Stimulated activated CD8-positive, alpha-beta memory T cell treated with anti-CD3 and anti-CD28 coated beads, Interleukin-4, amount 100 ng/mL, for 1 hour (primary cell): ENCODE measurements at places on chromosomes 7 and 10.

DNA sequence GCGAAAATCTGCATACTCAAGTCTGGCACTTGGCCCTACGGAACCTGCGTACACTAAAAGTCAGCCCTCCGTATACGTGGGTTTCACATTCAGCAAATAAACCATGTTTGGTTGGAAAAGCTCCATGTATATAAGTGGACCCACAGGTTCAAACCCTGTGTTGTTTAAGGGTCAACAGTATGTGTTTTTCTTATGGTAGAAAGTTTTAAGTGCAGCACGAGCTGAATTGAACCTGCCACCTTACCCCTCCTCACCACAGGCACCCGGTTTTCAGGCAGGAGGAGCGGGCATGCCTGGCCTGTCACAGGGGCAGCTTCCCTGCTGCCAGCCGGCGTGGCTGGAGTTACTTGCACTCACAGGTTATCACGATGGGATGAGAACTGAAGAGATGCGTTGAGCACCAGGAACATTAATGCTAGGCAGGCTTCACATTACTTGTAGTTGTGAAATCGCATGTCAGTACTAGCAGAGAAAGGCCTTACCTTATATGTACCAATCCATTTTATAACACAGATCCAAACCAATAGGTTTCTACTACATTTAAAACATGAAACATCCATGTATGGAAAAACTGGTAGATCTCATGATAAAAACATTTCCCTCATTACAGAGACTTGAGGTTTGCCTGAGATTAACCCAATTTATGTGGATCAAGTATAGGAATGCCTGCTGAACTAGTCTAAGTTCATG is 12.9 kb downstream of the INSIG1 start:
- no peak for DNase-seq

- DNase-seq, result no peak
Observed at GRCh38 chr7:109901926-109902325, 1189.0 kb upstream of the LRRN3 start.

DNA sequence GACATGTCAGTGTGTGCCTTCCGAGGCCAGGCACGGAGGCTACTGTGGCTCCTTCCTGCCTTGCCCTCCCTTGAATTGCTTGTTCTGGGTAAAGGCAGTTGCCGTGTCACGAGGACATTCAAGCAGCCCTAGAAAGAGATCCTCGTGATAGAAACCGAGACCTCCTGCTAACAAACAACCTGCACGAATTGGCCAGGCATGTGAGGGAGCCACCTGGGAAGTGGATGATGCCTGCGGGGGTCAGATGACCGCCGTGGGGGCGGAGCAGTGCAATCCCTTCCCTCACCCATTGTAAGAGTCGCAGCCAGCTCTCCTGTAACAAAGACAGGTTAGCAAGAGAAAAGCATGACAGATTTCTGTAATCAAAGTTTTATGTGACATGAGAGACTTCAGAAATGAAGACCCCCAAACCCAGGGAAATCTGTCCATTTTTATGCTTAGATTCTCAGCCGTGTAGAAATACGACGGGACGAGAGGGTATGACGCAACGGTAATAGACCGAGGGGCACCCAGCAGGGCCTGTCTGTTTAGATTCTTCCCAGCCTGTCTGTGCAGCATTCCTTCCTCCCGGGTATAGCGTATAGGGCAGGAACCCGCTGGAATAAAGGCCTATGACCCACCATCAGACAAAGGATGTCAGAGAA is 241.7 kb downstream of the GATA3 start:
- no peak for DNase-seq

GRCh38 chr7:76430211-76430610 is 5.5 kb downstream of the ZP3 start:
- no peak for DNase-seq
